Activated CD4-positive, alpha-beta T cell treated with anti-CD3 and anti-CD28 coated beads for 4 hours (primary cell): ENCODE measurements at places on chromosomes 2 and 18.

GRCh38 chr2:99818842-99819241 is 323.5 kb downstream of the AFF3 start:
- no peak for DNase-seq

DNA sequence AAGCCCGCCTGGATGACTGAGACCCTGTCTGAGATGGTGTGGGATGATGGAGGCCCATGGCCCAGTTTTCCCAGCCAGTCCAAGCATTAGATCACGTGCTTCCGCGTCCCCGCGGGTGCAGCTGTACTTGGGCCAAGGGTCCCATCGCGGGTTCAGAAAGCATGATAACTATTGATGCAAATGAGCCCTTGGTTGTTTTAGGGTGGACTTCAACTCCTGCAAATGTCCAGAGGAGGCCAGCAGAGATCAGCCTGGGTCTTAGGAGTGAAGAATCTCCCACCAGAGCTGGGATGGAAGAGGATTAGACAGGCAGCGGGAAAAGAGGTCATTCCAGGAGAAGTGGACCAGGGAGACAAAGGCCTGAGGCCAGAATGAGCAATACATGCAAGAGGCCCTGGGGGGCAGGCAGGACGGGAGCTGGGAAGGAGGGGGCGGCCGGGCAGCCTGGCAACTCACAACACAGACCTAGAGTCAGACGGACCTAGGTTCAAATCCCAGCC is 89.9 kb upstream of the TMEM247 start:
- no peak for DNase-seq

DNA sequence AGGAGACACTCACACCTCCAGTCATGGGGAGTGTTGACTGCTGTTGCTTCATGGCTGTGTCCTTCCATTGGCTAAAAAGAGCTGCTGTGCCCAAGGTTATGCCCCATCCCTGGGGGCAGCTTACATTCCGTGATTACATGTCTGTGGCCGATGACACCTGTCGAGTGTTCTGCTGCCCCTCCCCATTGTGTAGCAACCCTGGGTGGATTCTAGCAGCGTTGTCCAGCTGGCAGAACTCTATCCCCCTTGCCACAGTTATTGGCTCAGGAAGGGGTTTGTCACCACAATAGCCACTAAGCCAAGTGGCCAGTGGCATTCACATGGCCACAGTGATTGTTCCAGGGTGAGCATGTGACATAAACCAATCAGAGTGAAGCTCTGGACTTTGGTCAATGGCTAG is 11.6 kb upstream of the PDIA6 start:
- DNase-seq: no peak

DNA sequence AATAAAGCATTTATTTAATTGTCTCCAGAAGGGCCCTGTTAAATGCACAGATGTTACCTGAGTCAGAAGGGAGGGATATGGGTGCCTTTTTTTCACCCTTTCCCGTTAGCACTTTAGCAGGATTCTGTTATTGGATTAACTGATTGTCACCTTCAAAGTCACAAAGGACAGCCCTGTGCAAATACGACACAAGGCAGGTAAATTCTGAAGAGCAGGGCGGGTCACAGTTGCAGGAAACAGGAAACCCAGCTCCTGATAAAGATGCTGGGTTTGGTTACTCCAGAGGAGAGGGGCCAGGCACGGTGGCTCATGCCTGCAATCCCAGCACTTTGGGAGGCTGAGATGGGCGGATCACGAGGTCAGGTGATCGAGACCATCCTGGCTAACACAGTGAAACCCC is 11.4 kb upstream of the PKDCC start:
- DNase-seq: no peak

GRCh38 chr2:120398051-120398995 is 52.4 kb downstream of the INHBB start:
- no peak for DNase-seq

DNA sequence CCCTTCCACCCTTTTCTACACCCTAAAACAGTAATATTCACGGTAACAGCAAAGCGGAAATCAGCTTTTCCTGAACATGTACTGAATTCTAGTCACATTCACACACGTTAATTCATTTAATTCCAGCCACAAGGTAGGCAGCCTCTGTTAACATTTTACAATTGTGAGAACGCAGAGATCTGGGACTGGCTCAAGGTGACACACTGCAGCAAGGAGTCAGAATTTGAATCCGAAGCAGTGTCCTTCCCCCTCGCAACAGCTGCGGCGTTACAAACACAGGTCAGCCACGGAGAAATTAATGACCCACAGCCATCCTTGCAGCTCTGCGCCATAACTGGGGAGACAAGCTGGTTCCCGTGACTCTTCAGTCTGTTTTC is 818 bp upstream of the SLC20A1 start:
- no peak for DNase-seq

DNA sequence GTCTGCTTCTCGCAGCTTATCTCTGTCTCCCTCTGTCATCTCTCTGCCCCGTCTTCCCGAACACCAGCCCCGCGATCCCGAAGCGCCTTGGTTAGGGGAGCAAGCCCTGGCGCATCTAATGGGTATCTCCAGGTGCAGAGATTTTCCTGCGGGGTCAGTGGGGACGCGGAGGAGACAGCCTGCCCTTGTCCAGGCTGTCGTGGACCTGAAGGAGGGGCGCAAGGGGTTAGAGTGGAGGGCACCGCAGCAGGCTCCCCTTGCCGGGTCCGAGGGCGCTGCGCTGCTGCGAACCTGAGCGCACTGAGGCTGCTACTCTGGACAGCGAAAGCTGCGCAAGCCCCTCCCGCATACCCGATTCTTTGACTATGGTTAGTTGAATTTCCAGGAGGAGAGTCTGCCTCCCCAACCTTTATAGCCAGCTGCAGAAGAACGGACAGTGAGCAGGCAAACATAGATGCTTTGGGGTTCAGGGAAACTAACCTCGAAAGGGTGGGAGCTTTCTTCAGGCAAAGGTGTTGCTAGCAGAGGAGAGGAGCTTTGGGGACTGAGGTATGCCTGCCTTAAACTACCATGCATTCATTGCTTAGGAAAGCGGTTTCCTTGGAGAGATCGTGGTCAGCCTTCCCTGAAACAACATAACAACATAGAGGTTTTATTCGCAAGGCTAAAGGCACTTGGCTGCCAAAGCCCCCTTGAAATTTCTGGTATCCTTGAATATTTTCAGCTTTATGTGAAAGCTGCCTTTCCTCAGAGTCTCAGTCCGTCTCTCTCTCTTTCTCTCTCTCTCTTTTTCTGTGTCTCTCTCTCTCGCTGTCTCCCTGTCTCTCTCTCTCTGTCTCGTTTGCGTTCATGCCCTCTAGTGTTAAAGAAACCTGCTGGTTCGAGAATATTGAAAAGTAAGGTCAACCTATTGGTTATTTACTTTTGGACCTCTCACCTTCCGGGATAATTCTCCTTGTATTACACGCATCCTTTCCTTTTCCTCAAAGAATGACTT is 1.6 kb downstream of the GALNT13 start:
- DNase-seq: no peak

GRCh38 chr2:170514140-170514539 is 201.0 kb upstream of the SP5 start:
- no peak for DNase-seq

GRCh38 chr2:127574656-127575055 is 39.2 kb downstream of the MYO7B start:
- no peak for DNase-seq

GRCh38 chr2:152814475-152815030 is 96.1 kb downstream of the ARL6IP6 start:
- DNase-seq: no peak

- DNase-seq: peak; percentile 82
Measured at GRCh38 chr2:221572219-221572820, at the start of gene EPHA4. EPHA4 (minus strand) TSS chr2:221572304; CDS start chr2:221572248, 56 bp downstream.

DNA sequence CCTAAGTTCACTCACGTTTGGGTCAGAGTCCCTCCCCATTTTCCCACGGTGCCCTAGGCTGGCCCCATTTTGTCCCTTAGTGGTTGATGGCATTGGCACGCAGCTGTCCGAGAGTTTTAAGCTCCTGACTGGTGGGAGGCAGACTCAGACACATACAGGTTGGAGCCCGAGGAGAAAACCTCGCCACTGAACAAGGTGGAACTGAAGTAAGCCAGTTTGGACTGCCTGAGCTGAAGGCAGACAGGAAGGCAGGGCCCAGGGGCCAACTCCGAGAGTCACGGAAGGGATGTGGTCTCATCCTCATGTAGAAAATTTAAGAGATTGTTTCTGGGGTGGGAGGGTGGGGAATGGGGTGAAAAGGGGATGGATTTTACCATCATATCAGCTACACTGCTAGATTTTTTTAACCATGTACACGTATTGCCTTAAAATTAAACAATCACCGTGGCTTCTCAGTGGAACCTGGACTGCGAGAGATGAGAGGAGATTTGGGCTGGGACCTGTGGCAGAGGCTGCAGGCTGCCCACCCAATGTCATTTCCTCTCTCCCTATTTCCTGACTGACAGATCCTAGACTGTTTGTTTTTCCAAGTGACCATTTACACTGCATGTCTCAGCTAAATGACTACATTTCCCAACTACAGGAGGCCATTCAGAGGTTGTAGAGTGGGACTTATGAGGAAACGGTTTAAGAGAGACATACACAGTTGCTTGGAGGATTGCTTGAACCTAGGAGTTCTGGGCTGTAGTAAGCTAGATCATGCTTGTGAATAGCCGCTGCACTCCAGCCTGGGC is 19.4 kb upstream of the NMUR1 start:
- no peak for DNase-seq

DNA sequence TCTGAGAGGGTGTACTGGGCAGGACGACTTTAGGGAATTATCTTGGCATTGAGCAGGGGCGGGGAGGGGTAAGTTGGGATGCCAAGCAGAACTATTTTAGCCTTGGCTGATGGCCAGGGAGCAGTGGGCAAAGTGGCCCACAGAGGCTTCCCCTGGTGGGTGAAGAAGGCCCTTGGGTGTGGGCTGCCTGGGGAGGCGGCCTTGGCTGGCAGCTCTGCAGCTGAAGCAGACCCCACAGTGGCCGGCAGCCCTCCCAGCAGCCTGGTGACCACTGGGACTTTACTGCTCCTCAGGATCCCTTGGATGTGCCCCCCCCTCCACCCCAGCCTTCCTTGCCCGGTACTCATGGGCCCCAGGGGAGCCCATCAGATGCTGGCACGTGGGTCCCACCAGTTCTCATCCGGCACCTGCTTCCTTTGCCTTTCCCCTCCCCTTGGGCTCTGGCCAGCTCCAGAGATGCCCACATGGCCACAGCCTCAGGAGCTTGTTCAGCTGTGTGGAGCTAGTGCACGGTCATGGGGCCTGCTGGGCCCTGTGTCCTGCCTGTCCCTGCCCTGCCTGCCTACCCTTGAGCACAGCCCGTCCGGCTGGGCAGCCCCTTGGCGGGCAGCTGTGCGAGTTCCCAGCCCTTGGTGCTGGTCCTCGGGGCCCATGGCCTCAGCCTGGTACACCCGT is 122.1 kb upstream of the HS6ST1 start:
- no peak for DNase-seq

- DNase-seq: no peak
Measured at GRCh38 chr2:230694241-230694640, 18.4 kb upstream of the CAB39 start.

GRCh38 chr2:197798187-197798586 is 6.2 kb upstream of the PLCL1 start:
- DNase-seq: no peak

DNA sequence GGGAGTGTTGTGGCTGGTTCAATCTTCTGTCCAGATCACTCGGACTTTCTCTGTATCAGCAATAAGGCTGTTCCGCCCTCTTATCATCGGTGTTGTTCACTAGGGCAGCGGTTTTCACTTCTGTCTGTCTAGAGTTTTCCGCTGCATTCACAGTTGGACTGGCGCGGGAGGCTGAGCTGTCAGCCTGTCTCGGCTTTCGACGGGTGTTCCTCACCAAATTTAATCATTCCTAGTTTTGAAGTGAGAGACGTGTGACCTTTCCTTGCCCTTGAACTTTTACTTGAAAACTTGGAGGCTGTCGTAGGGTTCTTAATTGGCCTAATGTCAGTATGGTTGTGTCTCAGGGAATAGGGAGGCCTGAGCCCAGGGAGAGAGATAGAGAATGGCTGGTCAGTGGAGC is 108.3 kb downstream of the NFATC1 start:
- DNase-seq: no peak
